ENCODE measurements at places on chromosomes 4 and X.

- DNase-seq: peak; percentile 21
These were observed 126.1 kb downstream of the INPP4B start for GRCh38 chr4:142719854-142720541.

- DNase-seq: no peak
These were observed 17.9 kb upstream of the EXOSC9 start for GRCh38 chr4:121783210-121783609.

DNA sequence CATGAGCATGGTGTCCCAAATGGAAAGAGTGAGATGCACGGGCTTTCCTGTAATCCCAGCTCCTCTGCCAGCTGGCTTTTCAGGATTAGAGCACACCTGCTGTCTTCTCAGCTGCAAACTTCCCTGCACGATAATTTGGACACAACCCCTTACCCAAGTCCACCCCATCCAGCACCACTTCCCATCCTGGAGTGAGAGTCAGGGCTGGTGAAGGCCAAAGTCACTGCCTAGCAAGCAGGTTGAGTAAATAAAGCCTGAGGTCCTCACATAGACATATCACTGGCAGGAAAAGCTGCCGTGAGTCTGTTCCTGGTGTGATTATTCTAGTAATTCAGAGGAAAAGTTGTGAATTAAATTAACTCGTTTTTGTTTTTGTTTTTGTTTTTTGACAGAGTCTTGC, 113.9 kb upstream of the MBNL3 start:
- DNase-seq: no peak

DNA sequence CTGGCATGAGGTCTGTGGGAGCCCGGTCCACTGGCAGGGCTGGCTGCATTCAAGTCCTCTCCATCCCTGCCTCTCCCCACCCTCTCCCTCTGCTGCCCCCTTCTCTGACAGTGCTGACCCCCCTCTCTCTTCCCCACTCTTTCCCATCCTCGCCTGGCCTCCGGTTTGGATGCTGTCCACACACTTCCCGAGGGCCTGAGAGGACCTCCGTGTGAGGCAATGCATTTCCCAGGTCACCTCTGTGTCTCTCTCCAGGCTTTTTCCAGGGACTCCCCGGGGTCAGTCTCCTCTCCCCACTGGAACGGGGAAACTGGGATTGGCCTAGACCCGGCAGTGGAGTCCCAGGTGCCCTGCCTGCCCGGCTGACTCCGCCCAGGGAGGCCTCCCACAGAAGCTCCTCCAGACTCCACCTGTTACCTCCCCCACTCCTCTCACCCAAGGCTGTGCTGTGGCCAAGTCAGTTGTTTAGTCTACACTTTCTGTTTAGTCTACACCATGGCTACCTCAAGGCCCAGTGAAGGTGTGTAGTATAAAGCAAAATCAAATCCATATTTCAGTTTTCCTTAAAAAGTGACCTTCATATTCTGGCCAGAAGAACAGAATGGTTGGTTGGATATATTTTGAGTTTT, 146.8 kb downstream of the PTTG2 start:
- DNase-seq: no peak

DNA sequence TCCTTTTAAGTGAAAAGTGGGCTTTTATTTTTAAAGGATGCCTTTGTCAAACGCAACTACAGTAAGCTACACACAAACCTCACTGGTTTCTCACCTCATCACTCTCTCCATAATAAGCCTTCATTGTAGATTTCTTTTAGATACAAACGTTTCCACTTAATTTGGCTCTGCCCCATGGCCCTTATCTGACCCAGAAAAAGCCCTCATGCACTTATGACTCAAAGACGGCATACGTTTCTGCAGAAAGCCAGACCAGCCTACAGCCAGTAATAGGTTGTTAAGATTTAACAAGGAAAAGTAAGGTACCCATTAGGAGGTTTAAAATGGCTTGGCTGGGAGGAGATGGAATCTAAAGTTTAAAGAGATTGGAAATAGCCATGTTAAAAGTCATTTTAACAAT, 914.6 kb upstream of the INTU start:
- no peak for DNase-seq

All from AG08395 (cell line).